Bone marrow (tissue), 2 donors: ENCODE measurements at places on chromosomes 16 and 17.

GRCh38 chr17:43468691-43469139 lies 15.1 kb upstream of the DHX8 start:
- DNase-seq = no peak

- no peak for DNase-seq
Measured at GRCh38 chr17:29835435-29836351, 94.3 kb downstream of the SSH2 start.

- no peak for DNase-seq
Measured at GRCh38 chr16:22321340-22322001, 24.3 kb downstream of the POLR3E start.

- DNase-seq = no peak
Measured at GRCh38 chr17:16814439-16814838, 124.4 kb downstream of the CCDC144A start.
